ENCODE measurements at places on chromosomes 2 and 18. TPM values are rescaled to one million over a fixed set of nuclear protein-coding genes. Genes with fewer than 3 reads are reported as not detected.

GRCh38 chr2:133497270-133497893 is 70.9 kb downstream of the NCKAP5 start:
- no peak for DNase-seq

- no peak for DNase-seq
Measured at GRCh38 chr18:63220903-63221302, 98.7 kb downstream of the BCL2 start.

- no peak for DNase-seq
Measured at GRCh38 chr2:148888986-148889385, 14.0 kb downstream of the KIF5C start.

DNA sequence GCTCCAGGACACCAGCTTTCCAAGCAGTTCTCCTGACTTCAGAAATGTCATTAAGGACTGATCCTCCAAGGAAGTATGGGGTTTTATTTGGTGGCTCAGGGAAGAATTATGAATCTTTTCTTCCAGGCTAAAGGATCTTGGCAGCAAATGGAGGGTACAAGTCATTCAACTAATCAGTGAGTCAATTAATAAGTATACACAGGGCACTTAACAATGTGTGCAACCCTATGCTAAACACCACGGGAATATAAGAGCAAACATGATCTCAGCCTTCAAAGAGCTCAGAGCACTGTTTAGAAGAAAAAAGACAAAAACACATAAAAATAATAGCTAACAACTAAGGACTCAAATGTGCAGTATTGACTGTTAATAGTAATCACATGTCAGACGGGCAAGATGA is 234.5 kb downstream of the SETBP1 start:
- DNase-seq = no peak

- DNase-seq = no peak
Measured at GRCh38 chr2:22198381-22199283, 1074.9 kb downstream of the TDRD15 start.

- DNase-seq = no peak
Measured at GRCh38 chr2:23506531-23507266, 121.7 kb downstream of the KLHL29 start.

Gene IL37
- polyA plus RNA-seq = not detected

DNA sequence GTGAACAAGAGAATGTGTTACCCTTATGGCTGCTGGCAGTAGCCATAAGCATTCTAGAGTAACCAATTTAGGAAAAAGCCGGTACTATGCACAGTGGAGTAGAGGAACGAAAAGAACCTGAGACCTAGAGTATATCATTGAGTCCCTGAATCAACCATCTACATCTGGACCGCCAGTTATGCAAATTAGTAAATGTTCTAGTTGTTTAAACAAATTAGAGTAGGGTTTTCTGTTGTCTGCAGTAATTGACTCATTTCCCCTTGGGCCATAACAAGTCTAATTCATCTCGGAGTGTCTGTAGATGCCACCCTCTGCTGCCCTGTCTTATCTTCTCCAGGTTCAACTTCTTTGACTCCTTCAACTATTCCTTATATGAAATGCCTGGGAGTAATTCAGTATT is 60.1 kb upstream of the CAPN13 start:
- DNase-seq = no peak

- DNase-seq = peak; percentile 32
Measured at GRCh38 chr2:48107326-48107925, 201.1 kb upstream of the FBXO11 start.

DNA sequence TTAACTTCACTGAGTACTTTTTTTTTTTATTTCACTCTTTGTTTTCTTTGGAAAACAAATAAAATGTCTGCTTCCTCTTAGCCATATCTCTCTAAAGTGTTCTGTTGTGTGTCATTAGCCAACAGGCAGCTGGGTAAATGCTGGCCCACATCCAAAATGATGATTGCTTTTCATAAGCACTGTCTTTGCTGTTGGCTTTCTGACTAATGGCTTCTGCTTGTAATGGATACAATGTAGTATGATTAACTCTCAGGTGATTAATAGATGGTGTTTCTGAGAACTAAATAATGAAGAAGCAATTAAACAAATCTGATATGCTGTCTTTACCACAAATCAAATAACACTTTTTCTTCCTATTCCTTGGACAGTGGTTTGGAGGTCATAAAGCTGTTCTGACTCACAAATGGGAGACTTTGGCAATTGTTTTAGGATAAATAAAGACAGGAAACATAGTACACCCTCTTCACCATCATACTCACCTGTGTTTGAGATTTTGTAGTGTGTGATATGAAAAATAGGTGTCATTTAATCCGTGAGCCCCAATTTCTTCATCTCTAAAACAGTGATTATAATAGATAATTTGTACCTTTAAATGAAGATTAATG is 888.4 kb downstream of the TSN start:
- DNase-seq = peak; percentile 48

Gene HRH4
- not detected for polyA plus RNA-seq

Gene KYNU
- polyA plus RNA-seq = 3.9 TPM

DNA sequence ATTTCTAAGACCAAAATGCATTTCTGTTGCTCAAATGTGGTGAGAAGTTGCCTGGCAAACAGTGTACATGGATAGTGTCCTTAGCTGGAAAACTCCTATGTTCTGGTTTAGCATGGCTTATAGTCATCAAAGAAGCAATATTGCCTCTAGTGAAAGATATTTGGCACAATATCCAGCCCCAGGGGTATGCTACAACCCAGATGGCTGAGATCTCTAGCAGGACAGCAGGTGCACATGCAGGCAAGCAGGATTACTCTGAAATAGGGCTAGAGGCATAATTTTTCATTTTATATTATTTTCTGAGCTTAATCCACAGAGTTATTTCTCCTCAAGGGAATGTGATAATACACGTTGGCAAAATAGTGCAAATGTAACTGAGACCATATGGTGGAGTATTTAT is 34.0 kb downstream of the CCDC195 start:
- DNase-seq = no peak

Gene CD207
- polyA plus RNA-seq = 0.10 TPM

GRCh38 chr2:162197069-162197825 is 45.2 kb upstream of the GCG start:
- DNase-seq = no peak

DNA sequence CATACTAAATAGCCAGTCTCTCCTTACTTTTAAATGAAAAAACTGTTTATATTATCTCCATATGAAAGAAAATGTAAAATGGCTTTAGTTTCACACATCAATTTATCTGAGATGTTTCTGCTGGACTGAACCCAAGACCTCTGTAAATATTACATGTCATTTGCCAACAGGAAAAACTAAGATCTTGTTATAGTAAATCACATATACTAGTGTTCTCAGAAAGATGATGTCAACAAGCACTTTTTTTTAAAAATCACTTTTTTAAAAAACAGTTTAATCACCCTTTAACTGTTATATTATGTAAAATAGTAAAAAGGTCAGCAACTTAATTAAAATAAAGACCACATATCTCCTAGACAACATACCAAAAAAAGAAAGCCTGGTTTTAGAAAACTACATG is 46.3 kb downstream of the PTPN2 start:
- no peak for DNase-seq

Measured in adrenal gland (tissue), 19 donors.